Fibroblast of the aortic adventitia (primary cell): ENCODE measurements at places on chromosomes 6 and 20. TPM values are rescaled to one million over a fixed set of nuclear protein-coding genes. Genes with fewer than 3 reads are reported as not detected.

- DNase-seq, result no peak
Observed at GRCh38 chr6:61640463-61640862, 645.6 kb downstream of the KHDRBS2 start.

Gene GSTA5
- total RNA-seq, result not detected in 2 replicates

DNA sequence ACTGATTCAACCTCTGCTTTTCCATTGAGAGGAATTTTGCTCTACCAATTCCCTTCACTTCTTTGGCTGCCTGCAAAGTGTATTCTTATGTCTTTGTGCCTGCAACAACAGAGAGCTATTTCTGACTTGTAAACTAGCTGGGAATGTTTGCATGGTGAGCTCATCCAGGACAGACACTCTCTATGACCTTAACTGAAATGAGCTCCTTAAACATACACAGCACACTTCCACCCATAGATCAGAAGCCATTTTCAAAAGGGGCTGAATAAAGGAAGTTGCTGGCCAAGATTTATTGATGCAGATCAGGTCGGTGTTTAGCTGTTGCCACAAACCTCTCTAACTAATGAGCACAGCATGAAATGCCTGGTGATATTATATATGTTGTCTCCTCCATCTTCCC is 377.7 kb downstream of the BTBD9 start:
- peak; percentile 79 for DNase-seq

DNA sequence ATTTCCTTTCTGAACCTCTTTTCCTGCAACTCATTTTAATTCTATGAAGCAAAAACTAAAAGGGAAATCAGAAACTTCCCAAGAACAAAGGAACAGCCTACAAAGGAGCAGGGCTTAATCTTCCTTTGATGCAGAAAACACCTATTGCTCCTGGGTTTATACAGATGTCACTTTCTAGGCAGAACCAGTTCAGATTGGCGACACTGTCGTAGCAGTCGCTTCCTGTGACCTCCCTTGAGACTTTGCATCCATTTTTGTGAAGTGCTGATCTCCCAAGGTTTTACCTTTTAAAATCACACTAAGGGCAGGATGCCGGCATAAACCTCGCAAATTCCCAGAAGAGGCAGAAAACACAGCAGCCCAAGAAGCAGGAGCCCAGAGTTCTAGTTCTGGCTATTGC is 40.1 kb downstream of the JAG1 start:
- no peak for DNase-seq

- peak; percentile 95 for DNase-seq
Observed at GRCh38 chr6:26556263-26557070, 18.3 kb downstream of the HMGN4 start.

Gene PSORS1C1
- total RNA-seq, result 1.2 and 7.0 TPM in 2 replicates

Gene TINAG
- total RNA-seq, result not detected in 2 replicates

DNA sequence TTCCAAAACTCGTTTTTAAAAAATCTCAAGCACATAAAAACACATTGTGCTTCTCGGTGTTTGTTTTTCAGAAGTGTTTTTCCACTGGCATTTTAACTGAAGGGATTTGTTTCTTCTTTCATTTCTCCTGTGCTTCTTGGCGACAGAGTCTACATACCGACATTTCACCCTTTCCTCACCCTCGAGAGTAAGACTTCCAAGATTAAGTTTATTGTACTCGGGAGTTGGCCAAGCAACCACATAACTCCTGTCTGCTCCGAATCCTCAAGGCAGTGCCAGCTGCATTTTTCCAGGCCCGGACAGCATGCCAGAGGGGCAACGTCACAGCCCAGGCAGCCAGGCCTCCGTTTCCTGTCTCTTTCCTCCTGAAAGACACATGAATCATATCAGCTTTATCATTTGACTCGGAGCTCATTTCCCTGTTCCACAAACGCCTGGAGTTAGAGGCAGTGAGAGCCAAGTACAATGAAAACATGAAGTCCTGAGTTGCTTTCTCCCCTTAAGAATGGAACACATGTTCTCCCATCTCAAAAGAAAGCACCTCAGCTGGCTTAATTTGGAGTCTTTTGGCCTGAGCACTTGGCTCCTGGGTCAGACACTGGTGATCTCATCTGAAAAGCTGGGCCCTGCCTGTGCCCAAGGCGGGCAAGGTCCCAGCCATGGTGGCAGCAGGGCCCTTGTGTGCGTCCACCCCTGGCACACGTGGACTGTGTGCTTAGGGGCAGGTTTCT is 23.2 kb upstream of the FAM50B start:
- peak; percentile 100 for DNase-seq

- DNase-seq, result no peak
Observed at GRCh38 chr6:8069631-8070284, 5.6 kb upstream of the BLOC1S5 start.

GRCh38 chr20:43960231-43960630 is 45.6 kb downstream of the TOX2 start:
- no peak for DNase-seq
